ENCODE measurements at places on chromosomes 4 and X. TPM values are rescaled to one million over a fixed set of nuclear protein-coding genes. Genes with fewer than 3 reads are reported as not detected.

The NXF2B gene
- not detected for total RNA-seq

The SSX7 gene
- not detected for total RNA-seq

The USP9X gene
- total RNA-seq: 60.8 TPM

The ZDHHC15 gene
- 3.2 TPM for total RNA-seq

The F11 gene
- total RNA-seq: not detected

The UGT2B15 gene
- total RNA-seq: not detected

The DUSP21 gene
- total RNA-seq: not detected

The ARR3 gene
- total RNA-seq: not detected

The RHOXF2B gene
- total RNA-seq: not detected

The CDS1 gene
- total RNA-seq: 0.27 TPM

The PNCK gene
- total RNA-seq: 3.5 TPM

The DCK gene
- total RNA-seq: 12.9 TPM

The SLC10A7 gene
- 11.0 TPM for total RNA-seq

The RIBC1 gene
- 0.31 TPM for total RNA-seq

The ARHGEF6 gene
- total RNA-seq: 32.4 TPM
